ENCODE measurements at places on chromosomes 4 and X. TPM values are rescaled to one million over a fixed set of nuclear protein-coding genes. Genes with fewer than 3 reads are reported as not detected.
A peak's percentile ranks its signal among the peaks of the same experiment; 100 is the strongest.

ARHGAP36 gene
- not detected for total RNA-seq

GRCh38 chr4:68963374-68963773 lies 11.8 kb upstream of the UGT2A3 start:
- no peaks in the 10 kb centered on the region for H3K36me3 ChIP-seq
- no peak overlapping the region for H3K4me3 ChIP-seq
- no peak overlapping the region for H3K27ac ChIP-seq
- no peak for DNase-seq

GRCh38 chr4:126798214-126798613 lies 834.5 kb upstream of the INTU start:
- no peak for DNase-seq
- H3K27me3 ChIP-seq: no peaks in the 10 kb centered on the region
- no peak overlapping the region for H3K27ac ChIP-seq

DNA sequence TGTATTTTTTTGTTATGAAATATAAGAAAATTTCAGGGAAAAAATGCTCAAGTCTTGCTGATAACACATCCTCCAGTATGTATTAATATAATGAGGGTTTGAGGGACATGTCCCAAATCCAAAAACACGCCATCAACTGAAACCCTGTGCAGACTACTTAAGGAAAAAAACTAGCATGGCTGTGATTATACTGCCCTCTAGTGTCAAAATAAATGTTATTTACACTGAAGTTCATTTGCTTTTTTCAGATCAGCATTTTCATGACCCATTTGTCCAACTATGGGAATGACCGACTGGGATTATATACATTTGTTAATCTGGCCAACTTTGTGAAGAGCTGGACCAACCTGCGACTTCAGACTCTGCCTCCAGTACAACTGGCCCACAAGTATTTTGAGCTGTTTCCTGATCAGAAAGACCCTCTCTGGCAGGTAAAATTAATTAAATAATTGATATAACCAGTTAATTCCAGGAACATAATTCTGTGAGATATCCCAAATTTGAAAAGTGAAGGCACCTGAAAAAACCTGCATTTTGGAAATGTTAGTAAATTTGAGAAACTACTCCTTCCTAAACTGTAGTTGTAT lies 128.5 kb downstream of the PRSS12 start:
- peak; percentile 33 for DNase-seq
- no peak overlapping the region for H3K4me3 ChIP-seq
- H3K36me3 ChIP-seq: no peaks in the 10 kb centered on the region
- no peak overlapping the region for H3K27ac ChIP-seq

GRCh38 chr4:36402008-36402758 lies 120.8 kb downstream of the DTHD1 start:
- H3K4me3 ChIP-seq: no peak overlapping the region
- no peaks in the 10 kb centered on the region for H3K4me1 ChIP-seq
- DNase-seq: no peak
- no peak overlapping the region for H3K27ac ChIP-seq
- no peaks in the 10 kb centered on the region for H3K27me3 ChIP-seq
- H3K36me3 ChIP-seq: no peaks in the 10 kb centered on the region

GRCh38 chrX:1894740-1895139 lies 279.9 kb downstream of the ASMT start:
- H3K4me3 ChIP-seq: no peak overlapping the region
- no peak overlapping the region for H3K27ac ChIP-seq
- DNase-seq: no peak
- H3K36me3 ChIP-seq: no peaks in the 10 kb centered on the region
- no peaks in the 10 kb centered on the region for H3K27me3 ChIP-seq
- no peaks in the 10 kb centered on the region for H3K4me1 ChIP-seq

DNA sequence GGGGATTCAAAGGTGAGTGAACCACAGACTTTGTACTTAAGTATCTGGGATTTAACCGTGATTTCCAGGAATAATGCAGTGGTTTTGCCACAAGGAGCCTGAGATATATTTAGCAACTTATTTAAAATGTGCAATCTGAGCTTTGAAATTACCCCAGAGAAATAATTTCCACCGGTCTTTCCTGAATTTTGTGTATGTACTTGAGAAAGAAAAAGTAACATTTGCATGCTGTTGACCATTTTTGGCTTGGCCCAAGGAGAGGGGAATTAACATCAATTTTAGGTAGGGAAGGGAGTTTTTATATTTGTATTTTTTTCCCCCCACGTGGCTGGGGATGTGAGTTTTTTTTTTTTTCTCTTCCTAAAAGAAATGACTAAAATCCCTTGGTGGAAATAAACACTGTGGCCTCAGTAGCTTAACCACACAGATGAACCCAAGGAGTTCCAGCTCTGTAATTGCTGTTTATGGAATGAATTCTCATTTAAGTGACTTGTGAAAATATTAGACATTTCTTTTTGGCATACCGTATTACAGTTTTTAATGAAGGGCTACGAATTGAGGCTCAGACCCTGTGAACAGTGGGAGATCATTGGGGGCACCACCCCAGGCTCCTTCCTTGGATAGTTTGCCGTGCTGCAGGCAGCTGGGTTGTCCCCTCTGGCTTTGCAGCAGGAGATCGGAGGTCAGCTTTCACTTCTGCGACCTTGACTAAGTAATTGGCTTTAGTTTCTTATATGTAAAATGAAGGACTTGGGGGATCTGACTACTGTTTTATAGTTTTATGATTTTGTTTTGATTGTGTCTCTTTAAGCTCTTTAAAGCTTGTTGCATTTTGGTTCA lies 116.1 kb downstream of the ARHGAP10 start:
- H3K4me1 ChIP-seq: no peaks in the 10 kb centered on the region
- no peak for DNase-seq
- no peaks in the 10 kb centered on the region for H3K27me3 ChIP-seq

Measured in left lung (tissue), 14 donors.